ENCODE measurements at places on chromosomes 16 and 17.

DNA sequence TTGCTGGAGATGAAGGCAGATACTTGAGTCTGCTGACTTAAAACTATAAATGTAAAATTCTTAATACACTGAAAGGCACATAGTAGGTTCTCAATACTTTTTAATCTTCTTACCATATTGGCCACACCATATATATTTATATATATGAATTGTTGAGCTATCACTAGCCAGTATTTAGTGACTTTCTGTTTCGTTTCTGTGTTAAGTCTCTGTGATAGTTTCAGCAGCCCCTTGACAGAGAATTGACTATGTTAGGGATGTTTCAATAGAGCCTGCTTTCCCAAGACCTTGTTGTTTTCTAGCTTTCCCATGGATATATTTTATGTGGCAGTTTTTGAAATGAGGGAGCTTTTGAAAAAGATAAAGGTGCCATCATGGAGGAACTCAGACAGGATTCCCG, 206.5 kb upstream of the GOT2 start:
- no peak for DNase-seq

DNA sequence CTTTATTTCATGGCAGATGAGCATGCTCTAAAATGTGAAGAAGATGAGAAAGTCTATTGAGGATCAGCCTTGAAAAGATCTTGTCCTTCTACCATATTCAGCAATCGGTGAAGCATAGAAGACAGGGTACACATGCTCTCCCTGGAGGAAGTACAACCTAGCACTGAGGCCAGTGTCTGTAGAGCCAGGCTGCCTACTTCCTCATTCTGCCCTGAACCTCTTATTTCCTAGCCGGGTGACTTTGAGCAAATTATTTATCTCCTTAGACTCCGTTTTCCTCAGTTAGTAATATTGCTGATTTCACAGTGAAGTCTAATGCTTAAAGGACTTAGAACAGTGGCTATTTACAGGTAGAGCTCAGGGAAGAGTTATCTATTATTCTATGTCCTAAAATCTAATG, 58.4 kb downstream of the TMEM100 start:
- DNase-seq, result no peak

DNA sequence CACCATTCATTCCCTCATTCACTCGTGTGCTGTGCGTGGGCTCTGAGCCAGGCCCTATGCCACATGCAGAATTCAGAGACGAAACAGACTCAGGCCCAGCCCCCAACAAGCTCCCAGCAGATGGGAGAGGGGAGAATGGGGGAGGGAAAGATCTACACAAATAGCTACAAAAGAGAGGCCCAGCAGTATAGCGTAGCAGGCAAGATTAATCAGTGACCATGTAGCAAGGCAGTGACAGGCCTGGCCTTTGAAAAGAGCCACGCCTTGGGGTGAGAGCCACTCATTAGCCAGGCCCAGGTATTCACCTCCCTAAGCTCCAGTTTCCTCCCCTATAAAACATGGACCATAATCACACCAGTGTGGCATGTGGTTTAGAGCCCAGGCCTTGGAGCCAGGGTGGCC, 16.4 kb upstream of the KRT19 start:
- no peak for DNase-seq

- no peak for DNase-seq
Observed at GRCh38 chr17:46811978-46812583, 6.4 kb downstream of the WNT3 start.

DNA sequence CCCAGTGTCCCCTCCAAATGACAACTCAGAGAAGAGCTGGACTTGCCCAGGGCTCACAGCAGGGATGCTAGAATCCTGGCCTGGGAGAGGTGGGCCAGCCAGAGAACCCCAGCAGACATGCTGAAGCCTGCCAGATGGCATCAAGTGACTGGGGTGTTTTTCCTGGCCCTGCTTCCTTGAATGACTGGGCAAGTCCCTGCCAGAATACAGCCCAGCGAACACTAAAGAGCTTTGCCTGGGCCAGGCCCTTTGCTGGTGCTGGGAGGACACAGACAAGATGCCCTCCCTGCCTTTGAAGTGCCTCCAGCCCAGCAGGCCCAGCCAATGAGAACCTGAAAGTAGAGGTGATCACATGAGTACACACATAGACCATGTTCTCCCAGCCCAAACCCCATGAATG, 11.5 kb downstream of the ZNF319 start:
- DNase-seq, result no peak

DNA sequence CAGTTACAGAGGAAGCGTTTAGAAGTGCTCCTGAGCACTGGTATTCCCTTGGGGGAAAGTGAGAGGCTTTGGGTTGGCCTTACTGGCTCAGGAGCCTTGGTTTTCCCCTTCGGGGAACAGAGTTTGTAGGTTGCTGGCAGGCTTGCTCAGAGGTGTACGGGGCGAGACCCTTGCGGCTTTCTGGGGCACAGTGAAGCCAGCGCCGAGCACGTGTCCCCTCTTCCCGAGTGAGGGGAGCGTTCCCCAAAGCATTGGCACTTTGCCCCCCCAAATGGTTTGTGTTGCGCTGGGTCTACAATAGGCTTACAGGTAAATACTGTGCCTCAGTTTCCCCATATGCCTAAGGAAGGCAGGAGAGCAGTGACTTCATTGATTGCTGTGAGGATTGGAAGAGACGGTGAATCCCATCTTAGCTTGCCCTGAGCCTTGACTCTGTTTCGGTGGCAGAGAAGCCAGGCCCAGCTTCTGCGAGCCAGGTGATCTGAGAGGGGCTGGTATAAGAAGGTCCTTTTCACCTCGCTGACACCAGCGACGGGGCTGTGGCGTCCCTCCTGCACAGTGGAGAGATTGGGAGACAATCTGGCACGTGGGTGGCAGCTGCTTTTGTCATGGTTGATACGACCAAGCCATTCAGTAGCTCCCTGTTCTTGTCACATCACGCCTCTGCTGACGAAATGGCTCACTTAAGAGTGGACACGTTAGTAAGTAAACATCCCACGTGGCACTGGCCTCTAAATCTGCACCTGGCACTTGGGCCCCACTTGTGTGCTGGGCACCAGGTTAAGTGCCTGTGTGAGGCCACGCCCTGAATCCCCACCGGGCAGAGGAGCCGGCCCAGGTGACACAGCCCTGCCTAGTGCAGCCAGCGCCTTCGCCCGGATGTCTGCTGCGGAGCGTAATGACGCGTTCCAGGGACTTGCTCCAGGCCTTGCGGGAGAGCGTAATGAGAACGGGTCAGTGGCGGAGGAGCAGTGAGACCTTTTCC, 55.0 kb downstream of the MEAK7 start:
- no peak for DNase-seq

- DNase-seq, result no peak
Observed at GRCh38 chr17:10112962-10113361, 85.4 kb downstream of the GAS7 start.

DNA sequence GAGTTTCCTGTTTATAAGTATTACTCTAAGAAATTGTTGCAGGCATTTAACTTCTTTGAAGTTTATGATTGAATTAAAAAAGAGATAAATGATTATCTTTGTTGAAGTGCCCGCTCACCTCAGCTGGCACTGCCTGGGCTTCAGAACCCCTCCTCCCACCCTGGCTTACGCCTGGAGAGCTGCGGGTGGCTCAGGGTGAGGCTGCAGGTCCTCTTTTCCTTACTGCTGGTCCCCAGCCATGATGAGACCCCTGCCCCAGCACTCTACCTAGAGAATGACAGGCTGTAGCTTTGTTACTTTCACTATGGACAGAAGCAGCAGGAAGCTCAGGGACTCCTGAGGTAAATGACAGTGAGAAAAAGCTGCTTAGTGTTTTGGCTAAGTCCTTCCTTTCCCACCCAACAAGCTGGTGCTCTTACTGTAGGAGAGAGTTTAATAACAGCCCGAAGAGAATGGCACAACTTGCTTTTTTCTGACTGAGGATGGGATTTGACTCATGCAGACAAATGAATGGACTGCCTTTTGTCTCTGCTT, 62.1 kb downstream of the EPN2 start:
- DNase-seq, result no peak

GRCh38 chr17:63984651-63985386, 12.1 kb upstream of the SCN4A start:
- no peak for DNase-seq

DNA sequence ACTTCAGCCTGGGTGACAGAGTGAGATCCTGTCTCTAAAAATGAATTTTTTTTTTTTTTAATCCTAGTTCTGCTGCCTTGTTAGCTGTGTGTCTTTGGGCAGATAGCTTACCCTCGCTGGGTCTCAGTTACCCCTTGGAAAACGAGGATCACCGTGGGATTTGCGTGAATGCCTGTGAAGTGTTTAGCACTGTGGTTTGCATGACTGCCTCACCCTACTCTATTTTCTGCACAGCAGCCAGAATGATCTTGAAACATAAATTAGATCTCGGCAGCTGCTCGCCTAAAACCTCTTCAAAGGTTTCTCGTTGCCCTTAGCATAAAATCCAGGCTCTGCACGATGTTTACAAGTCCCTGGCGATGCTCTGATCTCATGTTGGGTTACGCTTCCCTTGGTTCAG, 71.2 kb upstream of the GRIN2A start:
- no peak for DNase-seq

DNA sequence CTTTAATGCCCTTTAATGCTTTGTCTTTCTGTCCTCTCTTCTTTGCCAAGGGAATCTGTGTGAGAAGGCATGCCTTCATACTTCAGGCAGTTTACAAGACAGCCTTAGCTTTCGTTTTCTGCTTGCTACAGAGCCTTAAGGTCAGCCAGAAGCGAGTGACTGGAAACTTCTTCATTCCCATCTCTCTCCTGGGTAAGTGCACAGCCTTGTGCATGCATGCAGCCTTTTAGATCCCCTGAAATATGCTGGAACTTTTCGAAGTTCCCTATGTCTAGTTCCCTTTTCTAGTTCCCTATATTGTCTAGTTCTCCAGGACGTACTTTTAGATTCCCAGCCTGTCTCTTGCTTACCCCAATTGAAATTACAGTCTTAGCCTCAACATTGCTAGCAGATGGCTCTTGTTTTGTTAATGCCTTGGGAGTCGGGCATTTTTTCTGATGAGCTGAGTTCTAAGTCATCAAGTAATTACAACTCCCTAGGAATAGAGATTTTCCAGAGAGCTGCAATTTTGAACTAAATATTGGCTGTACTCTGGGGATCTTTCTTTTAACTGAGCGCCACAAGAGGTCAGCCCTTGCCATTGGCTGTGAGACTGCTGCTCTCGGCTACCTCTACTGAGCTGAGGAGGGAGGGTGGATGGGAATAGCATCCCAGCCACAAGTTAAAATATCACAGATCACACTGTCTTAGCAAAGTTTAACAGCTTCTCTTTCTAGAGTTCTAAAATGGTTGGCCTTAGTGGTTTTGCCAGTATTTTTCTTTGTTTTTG, 22.7 kb upstream of the PPM1D start:
- no peak for DNase-seq

DNA sequence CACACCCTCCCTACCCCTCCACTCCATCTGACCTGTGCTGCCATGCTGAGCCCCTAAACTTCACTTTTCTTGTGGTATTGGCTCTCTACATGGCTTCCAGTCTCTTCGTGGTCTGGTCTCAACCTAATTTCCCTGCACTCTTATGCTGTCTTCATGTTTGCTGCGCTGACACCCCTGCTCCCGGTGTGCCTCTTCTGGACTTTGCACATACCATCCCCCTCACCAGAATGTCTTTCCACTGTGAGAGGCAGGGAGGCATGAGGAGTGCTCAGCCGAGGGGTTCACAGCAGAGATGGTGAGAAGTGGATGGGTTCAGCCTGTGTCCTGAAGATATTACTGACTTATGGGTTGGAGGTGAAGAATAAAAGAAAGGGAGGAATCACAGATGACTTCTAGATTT, 2.5 kb downstream of the TNFSF12 start:
- no peak for DNase-seq

- no peak for DNase-seq
Observed at GRCh38 chr17:27346228-27346899, 52.5 kb downstream of the WSB1 start.

DNA sequence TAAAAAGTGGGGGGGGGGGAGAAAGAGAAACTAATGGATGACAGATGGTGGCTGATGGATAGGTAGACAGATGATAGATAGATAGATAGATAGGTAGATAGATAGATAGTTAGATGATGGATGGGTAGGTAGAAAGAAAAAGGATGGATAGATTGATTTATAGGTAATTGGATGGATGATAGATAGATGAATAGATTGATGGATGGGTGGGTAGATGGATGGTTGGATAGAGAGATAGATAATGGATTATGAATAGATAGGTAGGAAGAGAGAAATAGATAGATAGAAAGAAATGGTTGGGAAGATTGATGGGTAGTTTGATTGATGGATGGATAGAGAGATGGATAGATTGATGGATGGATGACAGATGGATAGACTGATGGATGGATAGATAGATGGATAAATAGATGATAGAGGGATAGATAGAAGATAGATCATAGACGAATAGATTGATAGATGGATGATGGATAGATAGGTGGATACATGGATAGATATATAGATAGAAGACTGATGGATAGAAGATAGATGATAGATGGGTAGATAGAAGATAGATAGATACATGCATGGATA, 337.1 kb downstream of the C16orf95 start:
- no peak for DNase-seq

DNA sequence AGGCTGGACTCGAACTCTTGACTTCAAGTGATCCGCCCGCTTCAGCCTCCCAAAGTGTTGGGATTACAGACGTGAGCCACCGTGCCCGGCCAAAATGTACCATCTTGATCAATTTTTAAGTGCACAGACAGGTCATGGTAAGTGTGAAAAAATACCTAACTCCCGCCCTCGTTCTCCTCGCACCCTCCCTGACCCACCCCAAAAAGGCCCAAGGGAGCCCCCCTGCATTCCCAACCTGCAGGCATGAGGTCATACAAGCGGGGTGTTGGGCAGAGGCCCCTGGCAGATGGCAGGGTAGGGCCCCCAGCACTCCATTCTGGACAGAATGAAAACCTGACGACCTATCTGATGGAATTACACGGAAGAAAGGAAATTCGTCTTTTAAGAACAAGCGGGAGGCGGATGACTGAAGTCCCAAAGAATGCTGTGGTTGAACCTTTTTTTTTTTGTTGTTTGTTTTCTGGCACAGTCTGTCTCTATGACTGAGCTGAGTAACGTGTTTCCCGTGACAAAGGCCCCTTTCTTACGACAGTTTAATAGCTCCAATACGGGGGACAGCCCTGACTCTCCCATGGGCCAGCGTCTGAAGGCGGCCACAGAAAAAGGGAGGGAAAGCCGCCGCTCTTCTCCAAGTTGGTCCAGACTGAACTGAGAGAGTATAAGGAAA, 376.4 kb downstream of the SLC39A11 start:
- no peak for DNase-seq

- DNase-seq, result no peak
Observed at GRCh38 chr16:89114159-89114981, 20.7 kb downstream of the ACSF3 start.

- no peak for DNase-seq
Observed at GRCh38 chr16:82133798-82134197, 36.2 kb downstream of the MPHOSPH6 start.

- DNase-seq, result no peak
Observed at GRCh38 chr16:47469227-47469626, 8.1 kb downstream of the PHKB start.

GRCh38 chr17:58513267-58513964, 1.0 kb downstream of the MTMR4 start:
- no peak for DNase-seq

DNA sequence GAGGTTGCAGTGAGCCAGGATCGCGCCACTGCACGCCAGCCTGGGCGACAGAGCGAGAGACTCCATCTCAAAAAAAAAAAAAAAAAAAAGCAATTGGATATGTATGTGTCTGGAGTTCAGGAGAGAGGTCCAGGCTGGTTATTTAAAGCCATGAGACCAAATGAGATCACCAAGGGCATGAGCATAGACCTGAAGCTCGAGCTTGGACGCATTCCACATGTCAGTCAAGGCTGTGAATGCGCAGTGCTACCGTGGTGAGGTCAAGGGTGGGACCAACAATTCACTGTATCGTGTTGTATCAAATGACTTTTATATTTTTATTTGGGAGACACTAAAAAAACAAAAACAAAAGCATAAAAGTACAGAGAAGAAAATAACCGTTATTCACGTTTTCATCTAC, 29.1 kb upstream of the SPNS2 start:
- no peak for DNase-seq

Measured in SK-N-MC (cell line).